ENCODE measurements at places on chromosomes 3 and 15.

GRCh38 chr3:186693843-186694242 is 23.3 kb upstream of the KNG1 start:
- DNase-seq: no peak

DNA sequence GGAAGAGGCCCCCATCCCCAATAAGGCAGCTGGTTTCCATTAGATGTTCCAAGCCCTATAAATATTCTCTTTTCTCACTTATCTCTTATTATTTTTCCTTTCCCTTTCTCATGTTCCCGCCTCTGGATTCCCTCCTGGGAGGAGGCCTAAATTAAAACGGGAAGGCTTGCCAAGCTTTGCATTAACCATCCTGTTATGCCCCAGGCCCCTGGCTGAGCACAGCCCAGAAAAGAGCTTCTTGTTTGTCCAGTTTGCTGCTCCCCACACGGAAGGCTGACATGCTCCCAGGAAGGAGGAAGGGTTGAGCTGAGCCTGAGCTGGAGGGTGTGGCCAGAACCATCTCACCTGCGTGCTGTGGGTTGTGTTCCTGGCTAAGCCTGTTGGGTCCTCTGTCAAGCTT is 63.1 kb upstream of the BOC start:
- DNase-seq: no peak

- DNase-seq: no peak
Measured at GRCh38 chr15:51770902-51771301, 19.5 kb downstream of the TMOD2 start.

- no peak for DNase-seq
Measured at GRCh38 chr3:197554196-197554561, 1.6 kb downstream of the BDH1 start.

- DNase-seq: no peak
Measured at GRCh38 chr3:32009101-32009500, 27.6 kb downstream of the ZNF860 start.

DNA sequence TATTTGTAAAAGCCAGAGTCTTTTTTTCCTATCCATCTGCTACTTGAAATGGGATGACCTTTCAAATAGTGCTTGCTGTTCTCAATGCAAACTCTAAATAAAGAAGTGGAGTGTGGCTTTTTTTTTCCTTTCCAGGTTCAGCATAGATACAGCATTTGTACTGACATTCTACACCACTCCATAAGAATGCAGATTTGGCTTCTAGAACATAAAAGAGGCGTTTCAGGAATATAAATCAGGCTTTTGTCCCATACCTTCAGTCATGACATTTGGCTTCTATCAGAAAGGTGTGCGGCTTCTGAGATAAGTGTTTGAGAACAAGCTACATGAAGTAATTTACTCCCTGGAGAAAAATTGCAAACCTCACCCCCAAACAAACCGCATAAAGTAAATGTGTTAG is 553.1 kb downstream of the FHIT start:
- DNase-seq: no peak

DNA sequence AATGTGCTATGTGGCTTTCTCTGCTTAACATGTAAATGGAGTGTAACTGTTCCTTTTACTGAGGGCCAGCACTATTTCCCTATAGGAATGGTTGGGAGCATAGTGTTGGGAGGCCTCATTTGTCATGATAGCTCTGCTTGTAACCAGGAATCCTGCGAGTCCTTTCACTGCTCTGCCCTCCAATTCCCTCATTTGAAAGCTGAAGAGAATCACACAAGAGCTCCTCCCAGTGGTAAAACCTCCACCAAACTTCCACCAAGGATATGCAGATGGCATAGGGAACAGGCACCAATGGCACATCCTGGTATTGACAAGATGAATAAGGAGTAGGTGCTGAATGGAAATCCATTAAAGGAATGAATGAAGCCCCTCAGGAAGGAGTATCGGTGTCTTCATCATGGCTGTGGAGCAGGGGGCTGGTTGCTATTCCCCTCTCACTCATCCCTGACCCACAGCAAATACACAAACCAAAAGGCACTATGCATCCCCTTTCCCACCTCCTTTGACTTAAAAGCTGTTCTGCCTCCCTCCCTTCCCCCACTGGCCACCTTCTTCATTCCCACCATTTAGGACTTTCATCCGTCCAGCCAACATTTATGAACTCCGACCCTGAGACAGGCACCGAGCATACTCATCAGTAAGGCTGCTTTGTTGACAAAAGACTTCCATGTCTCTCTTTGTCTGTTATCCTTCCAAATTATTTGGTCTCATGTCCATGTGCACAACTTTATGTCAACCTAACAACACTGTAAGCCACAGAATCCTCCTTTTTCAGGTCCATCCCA is 560.8 kb downstream of the FOXP1 start:
- DNase-seq: peak; percentile 11

DNA sequence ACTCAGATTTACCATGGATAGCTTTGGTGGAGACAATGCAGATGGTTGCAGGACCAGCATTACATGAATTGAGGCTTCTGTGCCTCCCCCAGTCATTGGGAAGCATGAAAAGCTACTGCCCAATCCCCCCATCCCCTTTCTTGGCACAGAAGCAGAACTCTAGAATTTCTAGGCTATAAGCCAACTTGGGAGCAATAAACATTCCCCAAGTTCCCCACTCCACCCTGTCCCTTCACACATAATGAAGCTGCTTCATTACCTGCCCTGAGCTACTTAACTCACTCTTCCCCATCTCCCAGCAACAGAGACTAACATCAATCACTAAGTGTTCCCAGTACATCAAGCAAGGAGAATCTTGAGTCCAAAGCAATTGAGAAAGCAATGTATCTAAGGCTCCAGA is 164.5 kb downstream of the RORA start:
- DNase-seq: no peak

- DNase-seq: no peak
Measured at GRCh38 chr3:67450153-67450552, 204.3 kb downstream of the SUCLG2 start.

GRCh38 chr15:22927761-22928160 is 52.4 kb downstream of the CYFIP1 start:
- DNase-seq: no peak

- DNase-seq: peak; percentile 47
Measured at GRCh38 chr3:15102256-15102655, 3.3 kb upstream of the RBSN start.

GRCh38 chr3:12237912-12238650 is 50.8 kb upstream of the PPARG start:
- no peak for DNase-seq

DNA sequence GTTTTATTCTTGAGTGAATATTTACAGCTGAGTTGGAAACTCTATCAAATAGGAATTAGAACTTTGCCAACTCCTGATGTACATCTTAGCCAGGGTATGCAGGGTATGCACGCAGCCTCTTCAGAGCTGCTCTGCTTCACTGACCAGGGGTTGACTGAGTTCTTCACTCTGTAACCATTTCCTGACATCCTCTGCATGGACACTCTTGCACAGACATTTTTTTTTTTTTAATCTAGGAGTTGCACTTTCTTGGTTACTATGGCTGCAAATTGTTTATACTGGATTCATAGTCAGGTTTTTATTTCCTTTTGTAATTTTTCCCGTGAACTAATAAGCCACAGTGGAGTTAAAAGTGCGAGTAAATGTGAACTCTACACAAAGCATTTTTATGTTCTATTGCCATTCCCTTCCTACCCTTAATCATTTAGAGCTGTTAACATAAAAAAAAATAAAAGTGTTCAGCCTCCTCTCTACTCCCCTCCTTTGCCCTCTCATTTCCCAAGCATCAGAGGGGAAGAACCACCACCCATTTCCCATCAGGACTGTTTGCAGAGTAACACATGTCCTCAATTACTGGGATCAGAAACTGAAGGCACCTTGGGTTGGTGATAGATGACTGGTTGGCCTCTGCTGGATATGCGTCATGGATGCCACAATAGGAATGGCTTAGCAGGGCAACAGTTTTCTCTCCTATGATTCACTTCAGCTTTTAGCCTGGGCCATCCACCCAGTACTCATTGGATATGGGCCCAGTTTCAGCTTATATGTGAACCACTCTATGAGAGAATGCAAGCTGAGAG is 54.0 kb downstream of the DUT start:
- DNase-seq: no peak

- DNase-seq: no peak
Measured at GRCh38 chr3:4460334-4460733, 6.7 kb downstream of the SUMF1 start.

DNA sequence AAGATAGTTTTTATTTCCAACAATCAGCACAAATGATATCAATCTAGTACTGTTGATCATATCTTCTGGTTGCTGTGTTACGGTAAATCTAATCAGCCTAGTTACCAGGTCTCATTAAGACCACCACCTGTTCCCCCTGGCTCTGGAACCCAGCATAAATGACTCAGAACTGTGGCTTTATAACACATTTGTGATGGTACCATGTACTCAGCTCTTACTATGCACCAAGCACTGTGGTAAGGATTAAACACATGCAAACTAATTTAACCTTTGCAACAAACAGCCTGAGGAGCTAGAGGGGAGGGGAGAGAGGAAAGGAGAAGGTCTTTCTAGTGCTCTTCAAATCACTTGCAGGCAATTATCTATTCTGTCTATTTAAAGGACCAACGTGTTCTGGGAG is 173.9 kb upstream of the LMCD1 start:
- no peak for DNase-seq

GRCh38 chr15:59746777-59747176 is 57.7 kb upstream of the BNIP2 start:
- DNase-seq: no peak

GRCh38 chr15:77393471-77393840 is 26.4 kb downstream of the PEAK1 start:
- DNase-seq: no peak

DNA sequence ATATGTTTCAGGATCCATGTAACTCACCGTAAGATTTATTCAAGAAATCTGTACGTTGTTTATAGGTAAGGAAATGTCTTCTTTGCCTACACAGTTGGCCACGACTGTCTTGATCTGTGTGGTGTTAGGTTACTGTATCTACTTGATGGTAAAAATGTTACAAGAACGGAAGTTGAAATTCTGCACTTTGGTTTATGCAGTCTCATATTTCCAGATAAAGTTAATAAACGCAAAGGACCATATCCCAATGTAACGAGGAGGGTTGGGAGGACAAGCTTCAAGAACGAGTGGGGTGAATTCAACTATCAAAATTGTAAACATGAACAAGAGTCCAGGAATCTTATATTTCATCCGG is 1.0 kb downstream of the USF3 start:
- no peak for DNase-seq

DNA sequence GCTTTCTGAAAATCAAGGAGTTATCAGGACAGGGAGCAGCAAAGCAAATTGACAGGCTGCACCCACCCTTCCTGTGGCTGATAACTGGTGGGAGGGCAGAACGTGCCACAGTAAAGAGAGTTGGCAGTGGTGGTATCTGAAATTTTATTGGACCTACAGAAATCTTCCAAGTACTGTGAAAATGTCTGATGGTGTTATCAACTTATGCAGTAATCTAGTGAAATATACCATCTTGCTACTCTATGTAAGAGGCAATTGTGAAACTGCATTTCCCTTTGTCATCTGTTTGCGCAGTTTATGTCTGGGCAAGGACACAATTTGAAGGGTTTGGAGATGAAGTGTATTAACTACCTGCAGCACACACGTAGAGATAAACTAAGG is 1.5 kb downstream of the PLCL2 start:
- DNase-seq: no peak

GRCh38 chr15:91549581-91549980 is 303.9 kb upstream of the SLCO3A1 start:
- DNase-seq: no peak

DNA sequence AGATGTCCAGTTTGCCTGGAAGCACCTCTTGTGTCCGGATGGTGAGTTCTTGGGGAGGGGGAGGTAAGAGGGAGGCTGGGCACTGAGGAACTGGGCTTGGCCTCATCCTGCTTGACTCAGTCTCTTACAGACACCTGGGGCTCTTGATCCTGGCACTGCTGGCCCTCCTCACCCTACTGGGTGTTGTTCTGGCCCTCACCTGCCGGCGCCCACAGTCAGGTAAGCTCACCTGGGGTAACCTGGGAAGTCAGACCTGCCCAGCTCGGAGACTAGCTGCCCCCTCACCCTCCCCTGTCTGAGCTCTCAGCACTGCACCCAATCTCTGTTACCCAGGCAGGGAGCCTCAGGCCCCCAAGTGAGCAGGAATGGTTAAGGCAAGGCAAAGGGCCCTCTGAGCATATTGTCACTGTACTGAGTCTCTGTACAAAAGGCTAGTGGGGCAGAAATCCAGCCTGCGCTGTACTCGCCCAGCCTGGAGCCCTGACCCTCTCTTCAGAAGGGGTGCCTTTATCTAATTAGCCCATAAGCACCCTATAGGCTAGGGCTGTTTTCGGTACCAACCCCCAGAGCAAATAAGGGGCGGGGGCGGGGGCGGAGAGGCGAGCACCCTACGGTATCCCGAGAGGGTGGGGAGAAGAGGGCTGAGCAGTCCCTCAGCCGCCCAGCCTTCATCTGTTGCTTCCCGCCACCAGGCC is 2.2 kb upstream of the IL17RC start:
- no peak for DNase-seq

- DNase-seq: no peak
Measured at GRCh38 chr3:69888040-69888942, 111.2 kb upstream of the SAMMSON start.

GRCh38 chr3:101870138-101870537 is 20.8 kb downstream of the NFKBIZ start:
- DNase-seq: no peak

GRCh38 chr3:194673761-194674160 is 1.8 kb upstream of the LSG1 start:
- DNase-seq: no peak

GRCh38 chr3:57048052-57048671 is 12.3 kb upstream of the SPATA12 start:
- no peak for DNase-seq

DNA sequence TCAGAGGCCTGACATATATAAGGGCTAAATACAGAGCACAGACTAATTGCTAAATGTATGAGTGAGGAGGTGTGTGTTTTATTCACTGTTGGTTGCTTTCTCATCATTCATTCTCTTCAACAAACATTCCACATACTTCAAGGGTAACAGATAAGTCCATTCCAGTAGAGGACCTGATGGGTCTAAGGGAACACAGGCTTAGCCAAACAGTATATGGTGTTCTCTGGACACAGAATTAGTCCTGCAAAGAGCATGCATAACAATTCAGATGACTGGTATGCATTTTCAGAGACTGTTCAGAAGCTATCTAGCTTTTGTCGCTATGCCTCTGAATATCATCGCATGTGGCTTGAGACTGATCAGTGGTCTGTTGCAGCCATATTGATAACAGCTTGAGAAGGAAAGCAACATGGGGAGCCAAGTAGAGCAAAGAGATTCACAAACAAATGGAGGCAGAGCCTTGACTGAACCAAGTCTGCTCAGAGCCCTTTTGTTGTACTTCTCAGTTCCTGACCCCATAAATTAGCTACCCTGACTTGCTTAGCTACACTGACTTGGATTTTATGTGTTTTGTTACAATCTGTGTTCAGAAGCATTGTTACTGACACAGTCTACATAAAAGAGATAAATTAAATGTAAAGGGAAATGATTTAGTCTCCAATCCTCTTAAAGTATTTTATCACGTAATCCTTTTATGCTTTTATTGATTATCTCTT is 1178.7 kb downstream of the ROBO1 start:
- DNase-seq: no peak

GRCh38 chr3:132513057-132513456 is 84.0 kb upstream of the ACKR4 start:
- DNase-seq: no peak

GRCh38 chr3:168794427-168794826 is 698.7 kb upstream of the GOLIM4 start:
- DNase-seq: no peak

Data from C1 segment of cervical spinal cord (tissue), 14 donors.